ENCODE measurements at places on chromosomes 4 and X.

- no peak for DNase-seq
Measured at GRCh38 chr4:69843932-69844331, 16.0 kb downstream of the SULT1E1 start.

- no peak for DNase-seq
Measured at GRCh38 chrX:22742174-22742573, 257.6 kb upstream of the DDX53 start.

- no peak for DNase-seq
Measured at GRCh38 chr4:129429581-129430320, 333.8 kb downstream of the C4orf33 start.

- no peak for DNase-seq
Measured at GRCh38 chrX:129654652-129655546, at the start of gene APLN. Gene APLN, minus strand, starts transcription at chrX:129654956. Its CDS starts 326 bp downstream, at chrX:129654630.

- no peak for DNase-seq
Measured at GRCh38 chrX:20269848-20270561, 3.3 kb upstream of the RPS6KA3 start.

- no peak for DNase-seq
Measured at GRCh38 chrX:1162119-1162916, 50.1 kb downstream of the CRLF2 start.

DNA sequence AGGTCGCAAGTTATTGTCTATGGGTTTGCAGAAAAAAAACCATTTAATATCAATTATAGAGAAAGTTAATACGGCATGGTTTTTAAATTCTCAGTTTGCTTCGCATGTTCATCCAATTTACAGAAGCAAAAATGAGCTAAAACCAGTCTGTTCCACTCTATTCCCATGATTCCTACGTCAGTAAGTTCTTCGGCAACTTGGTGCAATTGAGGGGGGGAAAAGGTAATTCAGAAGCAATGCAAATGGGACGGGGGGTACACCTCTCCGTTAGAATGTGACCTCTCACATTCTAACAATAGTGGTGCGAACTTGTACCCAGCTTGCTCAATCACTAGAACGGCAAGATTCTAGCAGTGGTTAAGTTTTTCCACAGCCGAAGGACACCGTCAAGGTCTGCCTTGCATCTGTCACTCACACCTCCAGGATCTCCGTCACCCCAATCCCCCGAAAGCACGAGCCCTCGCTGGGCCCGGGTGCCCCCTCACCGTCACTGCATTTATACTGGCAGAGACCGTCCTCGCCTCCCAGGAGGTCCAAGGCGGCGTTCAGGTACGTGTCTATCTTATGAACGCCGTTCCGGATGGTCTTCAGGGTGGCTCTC lies 653 bp downstream of the PLA2G12A start:
- DNase-seq, result peak; percentile 0

DNA sequence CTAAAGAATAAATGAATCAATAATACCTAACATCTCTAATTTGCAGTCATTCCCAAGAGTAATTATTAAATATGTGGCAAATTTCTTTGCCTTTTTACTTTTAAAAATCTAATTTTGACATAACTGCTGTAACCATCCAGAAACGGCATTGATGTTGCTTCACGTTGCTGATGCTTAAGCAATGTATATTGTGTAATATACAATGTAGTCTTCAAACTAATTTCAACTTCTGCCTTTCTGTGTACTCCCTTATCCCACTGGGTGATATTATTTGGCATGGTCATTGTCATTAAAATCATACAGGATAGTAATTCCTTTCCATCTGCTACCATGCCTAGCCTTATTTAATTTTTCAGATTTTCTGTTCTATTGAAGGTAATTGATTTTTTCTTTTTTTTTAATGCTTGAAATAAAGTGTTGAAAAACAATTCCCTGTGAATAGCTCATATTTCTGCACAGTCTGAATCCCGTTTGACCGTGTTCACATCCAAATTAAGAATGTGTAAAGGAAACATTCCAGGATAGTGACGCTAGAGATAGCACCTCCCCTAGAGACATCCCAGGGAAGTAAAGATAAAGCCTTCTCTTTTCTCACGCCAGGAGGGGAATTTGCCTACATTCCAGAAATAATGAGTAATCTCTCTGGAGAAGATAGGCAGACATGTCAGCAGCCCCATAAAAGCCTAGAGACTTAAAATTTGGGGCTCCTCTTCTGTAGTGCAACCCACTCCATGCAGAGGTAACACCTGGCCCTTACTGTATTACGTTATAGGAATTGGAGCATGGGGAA lies 8.6 kb downstream of the FAM200B start:
- DNase-seq, result no peak

DNA sequence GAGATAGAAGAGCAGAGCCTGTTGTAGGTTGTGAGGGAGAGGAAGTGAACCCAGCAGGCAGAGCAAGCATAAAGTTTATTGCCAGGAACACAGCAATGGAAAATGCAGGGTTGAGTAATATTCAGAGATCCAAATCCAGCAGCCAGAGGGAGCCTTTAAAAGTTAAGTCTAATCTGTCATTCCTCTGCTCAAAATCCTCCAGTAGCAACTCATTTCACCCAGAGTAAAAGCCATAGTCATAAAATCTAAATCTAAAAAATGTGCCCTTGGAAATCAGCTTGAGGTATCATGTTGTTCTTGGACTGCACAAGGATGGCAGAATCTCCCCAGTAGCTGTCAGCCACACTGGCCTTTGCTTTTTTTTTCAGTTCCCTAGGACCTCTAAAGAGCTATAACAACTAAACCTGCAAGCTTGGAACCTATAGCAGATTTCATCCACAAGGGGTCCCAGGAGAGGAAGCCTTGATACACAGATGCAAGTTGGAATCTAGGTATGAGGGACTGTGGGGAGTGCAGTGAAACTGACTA lies 62.9 kb upstream of the FRAS1 start:
- DNase-seq, result peak; percentile 15

GRCh38 chr4:76600447-76600846 lies 165.4 kb downstream of the SHROOM3 start:
- no peak for DNase-seq

DNA sequence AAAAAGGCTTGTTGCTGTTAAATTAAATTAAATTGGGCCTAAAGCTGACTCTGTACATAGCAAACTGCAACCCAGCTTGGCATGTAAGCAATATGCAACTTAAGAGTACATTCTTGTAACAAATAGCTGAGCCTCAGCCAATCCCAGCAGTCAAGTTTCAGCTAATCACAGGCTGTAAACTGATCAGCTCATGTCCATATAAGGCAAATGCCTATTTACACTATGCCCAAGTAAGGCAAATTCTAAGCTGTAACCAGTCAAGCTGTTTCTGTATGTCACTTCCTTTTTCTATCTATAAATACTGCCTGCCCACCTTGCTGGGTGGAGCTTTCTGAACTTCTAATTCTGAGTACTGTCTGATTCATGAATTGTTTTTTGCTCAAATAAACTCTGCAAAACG lies 429.1 kb upstream of the FTHL17 start:
- DNase-seq, result no peak

All from putamen (tissue), 1 donor.